T-helper 2 cell treated with Interferon-gamma antibody and Interleukin-4, amounts not matched to agents 5 μg/mL and 100 μg/mL, for 36 hours (primary cell): ENCODE measurements at places on chromosomes 6 and 20.
A peak's percentile ranks its signal among the peaks of the same experiment; 100 is the strongest.

- DNase-seq: no peak
Measured at GRCh38 chr6:135053406-135053805, 1.2 kb downstream of the HBS1L start.

- no peak for DNase-seq
Measured at GRCh38 chr6:138440758-138441357, 36.8 kb downstream of the HEBP2 start.

DNA sequence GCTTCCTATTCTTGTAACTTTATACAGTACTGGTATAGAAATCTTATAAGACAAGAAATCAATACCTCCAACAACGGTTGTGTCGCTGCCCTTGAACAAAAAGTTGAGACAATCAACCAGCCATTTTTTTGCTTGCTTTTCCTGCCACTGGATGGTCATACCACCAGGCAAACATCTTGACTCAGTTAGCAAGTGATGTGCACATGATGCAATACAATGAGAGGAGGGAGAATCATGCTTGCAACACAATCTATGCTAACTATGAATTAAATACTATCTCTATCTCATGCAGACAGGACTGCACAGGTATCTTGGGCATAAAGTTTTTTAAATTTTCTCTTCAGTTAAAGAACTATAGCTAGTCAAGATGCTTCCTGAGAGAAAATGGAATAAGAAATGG lies 877.7 kb upstream of the CITED2 start:
- DNase-seq: no peak

DNA sequence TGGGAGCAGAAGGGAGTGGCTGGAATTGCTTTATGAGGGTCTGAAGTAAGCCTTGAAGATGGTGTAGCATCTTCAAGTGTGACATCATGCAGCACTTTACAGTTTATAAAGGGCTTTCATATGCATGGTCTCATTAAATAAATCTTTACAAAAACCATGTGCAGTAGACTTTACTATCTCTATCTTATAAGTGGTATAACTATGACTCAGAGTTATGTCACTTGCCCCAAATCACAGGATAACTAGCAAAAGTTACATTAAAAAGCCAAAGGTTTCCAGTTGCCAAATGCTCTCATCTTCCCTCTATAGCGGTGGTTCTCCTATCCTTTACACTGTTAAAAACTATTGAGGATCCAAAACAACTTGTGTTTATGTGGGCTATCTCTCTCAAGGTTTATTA lies 687.7 kb upstream of the MARCKS start:
- DNase-seq: no peak

DNA sequence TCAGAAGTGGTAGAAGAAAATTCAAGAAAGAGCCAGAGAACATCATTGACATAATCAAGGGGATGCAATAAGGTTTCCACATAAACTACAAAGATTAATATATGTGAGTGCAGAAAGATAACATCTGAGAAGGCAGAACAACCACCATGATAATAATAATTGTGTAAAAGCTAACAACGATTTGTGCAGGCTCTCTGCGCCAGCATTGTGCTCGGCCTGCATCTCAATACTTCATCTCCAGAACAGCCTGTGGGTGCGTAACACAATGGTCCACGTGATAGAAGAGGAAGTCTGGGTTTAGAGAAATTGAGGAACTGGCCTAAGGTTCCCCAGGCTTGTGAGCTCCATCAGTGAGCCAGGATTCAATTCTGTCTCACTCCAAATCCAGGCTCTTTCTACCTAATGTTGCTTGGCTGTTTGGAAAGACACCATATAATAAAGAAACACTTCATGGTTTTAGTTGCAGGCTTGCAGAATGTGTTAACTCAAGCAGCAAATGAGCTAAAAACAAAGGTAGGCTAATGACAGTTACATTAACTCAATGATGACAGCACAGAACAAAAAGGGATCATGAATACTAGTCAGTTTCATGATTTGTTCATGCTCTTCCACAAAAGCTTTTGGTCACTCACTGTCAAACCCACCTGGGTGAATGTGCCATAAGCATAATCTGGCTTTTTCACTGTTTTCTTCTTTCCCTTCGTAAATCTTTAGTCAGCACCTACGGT lies 71.2 kb downstream of the LY86 start:
- no peak for DNase-seq

DNA sequence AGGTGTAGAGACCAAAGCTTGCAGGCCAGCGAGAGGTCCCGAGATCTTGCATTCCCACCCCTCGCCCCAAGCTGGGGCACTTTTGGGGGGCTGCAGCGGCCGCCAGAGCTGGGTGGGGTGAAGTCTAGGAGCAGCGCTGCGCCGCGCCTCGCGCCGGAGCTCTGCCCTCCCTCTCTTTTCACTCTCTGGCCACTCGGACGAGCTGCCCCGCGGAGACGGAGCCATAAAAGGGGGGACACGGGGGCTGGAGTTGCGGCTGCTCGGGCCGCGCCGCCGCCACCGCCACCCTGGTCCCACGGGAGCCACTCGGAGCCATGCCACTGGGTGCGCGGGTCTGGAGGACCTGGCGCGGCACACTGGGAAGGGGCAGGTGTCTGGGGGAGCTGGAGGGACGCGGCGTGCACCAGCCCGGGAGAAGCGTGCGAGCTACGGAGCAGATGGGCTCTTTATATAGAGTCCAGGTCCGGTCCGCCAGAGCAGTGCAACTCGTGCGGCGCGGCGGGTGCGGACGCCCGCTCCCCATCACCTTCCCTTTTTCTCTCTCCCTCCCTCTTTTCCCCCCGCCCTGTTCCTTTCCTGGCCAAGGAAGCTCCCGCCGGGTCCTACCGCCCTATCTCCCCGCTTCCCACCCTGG lies 687 bp upstream of the HTR1B start:
- no peak for DNase-seq

DNA sequence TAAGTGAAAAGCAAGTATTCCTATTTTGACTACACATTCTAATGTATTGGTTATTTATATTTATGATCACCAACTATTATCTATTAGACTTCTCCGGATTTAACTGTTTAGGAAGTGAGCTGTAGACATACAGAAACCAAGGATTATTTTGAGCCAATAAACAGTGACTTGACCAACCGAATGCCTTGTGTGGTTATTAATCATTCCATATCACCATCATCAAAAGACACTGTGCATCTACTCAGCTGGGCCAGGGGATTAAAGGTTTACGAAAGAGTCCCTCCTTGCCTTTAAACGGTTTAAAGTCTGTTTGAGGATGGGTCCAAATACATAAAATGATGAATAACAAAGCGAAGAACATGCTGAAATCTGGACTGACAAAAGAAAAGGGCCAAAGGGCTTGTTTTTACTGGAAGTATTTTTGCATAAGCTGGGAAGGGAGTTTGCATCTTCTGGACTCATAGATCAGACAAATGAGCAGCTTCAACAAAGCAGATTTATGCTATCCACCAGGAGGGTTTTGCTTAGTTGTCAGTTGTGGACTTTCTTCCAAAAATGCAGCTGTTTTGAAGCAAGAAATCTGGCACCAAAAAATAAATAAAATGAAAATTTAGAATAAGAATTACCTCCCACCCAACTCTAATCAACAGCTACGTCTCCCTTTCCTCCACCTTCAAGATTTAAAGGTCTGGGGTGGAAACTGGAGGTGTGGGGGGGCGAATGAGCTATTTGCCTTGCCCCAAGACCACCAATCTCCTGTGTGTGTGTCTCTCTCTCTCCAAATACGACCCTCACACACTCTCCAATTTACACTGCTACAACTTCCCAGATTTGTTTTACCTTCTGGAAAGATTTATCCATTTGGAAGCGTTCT lies 33.6 kb upstream of the ID4 start:
- no peak for DNase-seq

DNA sequence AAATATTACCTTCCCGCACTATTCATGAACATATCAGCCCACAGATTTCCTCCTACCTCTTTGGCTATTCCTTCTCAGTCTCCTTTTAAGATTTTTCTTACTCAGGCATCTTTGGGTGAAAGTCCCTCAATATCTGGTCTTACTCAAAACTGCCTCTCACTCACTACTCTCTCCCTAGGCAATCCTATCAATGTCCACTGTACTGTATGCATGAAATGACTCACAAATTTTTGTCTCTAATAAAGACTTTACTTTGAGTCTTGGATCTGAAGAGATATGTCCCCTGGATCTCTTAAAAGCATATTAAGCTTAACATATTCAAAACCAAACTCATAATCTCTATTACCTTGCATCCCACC lies 24.4 kb downstream of the IL22RA2 start:
- DNase-seq: no peak

GRCh38 chr6:47414423-47415167 lies 63.0 kb upstream of the CD2AP start:
- DNase-seq: peak; percentile 6

GRCh38 chr6:16729183-16729691 lies 32.0 kb downstream of the ATXN1 start:
- DNase-seq: no peak

- DNase-seq: peak; percentile 24
Measured at GRCh38 chr6:45001663-45002062, 326.5 kb upstream of the RUNX2 start.

DNA sequence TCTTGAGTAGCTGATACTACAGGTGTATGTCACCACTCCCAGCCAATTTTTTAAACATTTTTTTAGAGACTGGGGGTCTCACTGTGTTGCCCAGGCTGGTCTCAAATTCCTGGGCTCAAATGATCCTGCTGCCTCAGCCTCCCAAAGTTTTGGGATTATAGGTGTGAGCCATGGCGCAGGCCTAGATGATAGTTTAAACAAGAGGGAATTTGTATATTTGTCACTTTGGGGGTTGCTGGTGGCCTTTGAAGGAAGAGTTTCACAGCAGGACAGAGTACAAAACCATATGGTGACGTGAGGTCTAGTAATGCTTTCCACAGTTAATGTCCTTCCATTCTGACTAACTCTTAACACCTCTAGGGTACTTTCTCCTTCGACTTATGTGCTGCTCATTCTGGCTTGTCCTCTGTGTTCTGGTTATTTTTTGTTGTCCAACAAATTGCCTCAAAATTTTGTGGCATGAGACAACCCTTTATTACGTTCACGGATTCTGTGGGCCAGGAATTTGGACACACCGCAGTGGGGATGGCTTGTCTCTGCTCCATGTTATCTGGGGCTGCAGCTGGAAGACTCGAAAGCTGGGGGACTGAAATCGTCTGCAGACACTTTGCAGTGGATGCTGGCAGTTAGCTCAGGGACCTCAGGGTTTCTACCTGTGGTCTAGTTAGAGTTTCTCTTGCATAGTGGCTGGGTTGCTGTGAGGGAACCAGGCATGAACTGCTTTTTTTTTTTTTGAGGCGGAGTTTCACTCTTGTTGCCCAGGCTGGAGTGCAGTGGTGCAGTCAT lies 23.0 kb upstream of the IER3 start:
- no peak for DNase-seq
